Transverse colon (tissue), 4 donors: ENCODE measurements at places on chromosomes 16 and 17.

DNA sequence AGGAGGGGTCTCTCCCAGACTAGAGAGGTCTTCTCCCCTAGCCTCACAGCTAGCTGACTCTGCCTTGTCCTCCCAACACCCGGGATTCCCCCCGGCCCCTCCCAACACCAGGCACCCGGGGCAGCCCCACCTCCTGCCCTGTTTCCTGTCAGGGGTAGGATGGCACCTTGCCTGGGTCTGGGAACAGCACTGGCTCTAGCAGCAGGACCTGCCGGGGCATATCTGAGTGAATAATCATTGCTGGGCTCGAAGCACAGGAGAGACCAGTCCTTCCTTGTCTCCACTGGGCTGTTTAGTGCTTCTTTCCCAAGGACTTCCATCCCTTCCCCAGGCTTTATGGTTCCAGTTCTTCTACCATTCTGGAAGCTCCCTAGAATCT, 25.7 kb downstream of the MINK1 start:
- H3K4me3 ChIP-seq, result no peak overlapping the region
- DNase-seq, result peak; percentile 40
- H3K27ac ChIP-seq, result peak overlapping the region; percentile 57
- no peaks in the 10 kb centered on the region for H3K36me3 ChIP-seq

DNA sequence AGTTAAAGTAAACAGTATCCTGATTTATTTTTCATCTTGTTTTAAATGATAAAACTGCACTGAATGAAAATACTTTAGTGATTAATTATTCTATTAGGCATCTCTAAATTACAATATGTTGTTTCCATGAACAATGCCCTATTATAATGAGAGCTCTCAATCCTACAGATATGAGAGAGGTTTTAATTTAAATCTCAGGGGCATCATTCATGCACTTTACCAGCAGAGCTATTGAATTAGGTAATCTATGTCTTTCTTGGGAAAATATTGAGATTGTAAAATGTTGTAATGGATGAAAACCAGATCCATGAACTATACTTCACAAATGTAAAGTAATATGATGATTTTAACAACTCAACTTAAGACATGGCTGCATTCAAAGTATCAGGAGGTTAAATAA, 103.8 kb downstream of the ADAMTS18 start:
- no peak overlapping the region for H3K27ac ChIP-seq
- no peak overlapping the region for H3K4me3 ChIP-seq
- no peak for DNase-seq
- H3K4me1 ChIP-seq, result no peaks in the 10 kb centered on the region
- no peaks in the 10 kb centered on the region for H3K27me3 ChIP-seq

DNA sequence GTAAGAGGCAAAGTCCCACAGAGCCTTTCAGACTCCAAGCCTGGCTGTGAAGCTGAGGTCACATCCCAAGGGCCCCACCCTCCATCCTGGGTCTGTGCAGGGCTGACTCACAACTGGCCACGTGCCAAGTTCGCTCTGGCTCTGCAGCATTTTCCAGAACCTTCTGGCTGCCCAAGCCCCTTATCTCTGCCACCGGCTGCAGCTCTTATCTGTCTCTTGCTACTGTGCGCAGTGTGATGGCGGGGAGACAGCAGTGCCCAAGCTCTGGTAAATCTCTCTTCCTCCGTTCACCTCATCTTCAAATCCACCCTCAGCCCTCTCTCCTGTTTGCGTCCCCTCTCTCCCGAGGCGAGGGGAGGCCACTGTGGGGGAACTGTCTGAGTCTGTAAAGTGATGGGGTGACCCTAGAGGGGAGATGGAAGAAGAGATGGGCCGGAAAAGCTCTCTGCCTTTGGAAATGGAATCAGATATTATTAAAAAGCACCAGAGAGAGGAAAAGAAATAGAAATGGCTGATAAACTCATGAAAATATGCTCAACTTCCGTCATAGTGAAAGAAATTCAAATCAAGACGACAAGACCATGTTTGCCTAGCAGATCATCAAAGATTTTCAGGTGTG, 162.7 kb upstream of the CDC42EP4 start:
- no peaks in the 10 kb centered on the region for H3K36me3 ChIP-seq
- H3K27me3 ChIP-seq, result peaks cover 4% of the 10 kb centered on the region
- H3K4me1 ChIP-seq, result no peaks in the 10 kb centered on the region
- no peak overlapping the region for H3K4me3 ChIP-seq
- peak; percentile 67 for DNase-seq

- H3K4me3 ChIP-seq, result no peak overlapping the region
- no peak for DNase-seq
- no peaks in the 10 kb centered on the region for H3K4me1 ChIP-seq
- H3K27ac ChIP-seq, result no peak overlapping the region
Observed at GRCh38 chr16:28003923-28004322, 59.6 kb downstream of the GSG1L start.

GRCh38 chr17:1946021-1946932, 78.9 kb downstream of the RTN4RL1 start:
- H3K4me3 ChIP-seq, result no peak overlapping the region
- H3K27ac ChIP-seq, result no peak overlapping the region
- no peaks in the 10 kb centered on the region for H3K27me3 ChIP-seq
- H3K36me3 ChIP-seq, result no peaks in the 10 kb centered on the region

DNA sequence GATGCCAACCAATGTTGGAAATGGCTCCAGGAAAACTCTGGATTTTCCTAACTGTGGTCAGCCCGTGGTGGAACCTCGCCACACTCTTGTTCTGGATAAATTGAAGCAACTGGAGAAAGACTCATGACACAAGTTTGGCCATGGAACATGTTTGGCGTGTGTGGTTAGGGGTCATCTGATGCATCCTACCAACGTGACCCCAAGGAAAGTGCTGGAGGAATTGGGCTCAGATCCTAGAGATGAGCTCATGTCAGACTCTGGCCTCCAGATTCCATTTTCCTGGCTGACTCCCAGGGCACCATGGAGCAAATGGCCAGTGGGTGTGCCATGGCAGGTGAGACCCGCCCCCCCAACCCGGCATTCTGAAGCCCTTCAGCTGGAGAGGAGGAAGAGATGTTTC, 58.5 kb downstream of the CACNG5 start:
- H3K36me3 ChIP-seq, result no peaks in the 10 kb centered on the region
- no peak overlapping the region for H3K4me3 ChIP-seq
- H3K4me1 ChIP-seq, result no peaks in the 10 kb centered on the region
- DNase-seq, result no peak
- no peaks in the 10 kb centered on the region for H3K27me3 ChIP-seq

DNA sequence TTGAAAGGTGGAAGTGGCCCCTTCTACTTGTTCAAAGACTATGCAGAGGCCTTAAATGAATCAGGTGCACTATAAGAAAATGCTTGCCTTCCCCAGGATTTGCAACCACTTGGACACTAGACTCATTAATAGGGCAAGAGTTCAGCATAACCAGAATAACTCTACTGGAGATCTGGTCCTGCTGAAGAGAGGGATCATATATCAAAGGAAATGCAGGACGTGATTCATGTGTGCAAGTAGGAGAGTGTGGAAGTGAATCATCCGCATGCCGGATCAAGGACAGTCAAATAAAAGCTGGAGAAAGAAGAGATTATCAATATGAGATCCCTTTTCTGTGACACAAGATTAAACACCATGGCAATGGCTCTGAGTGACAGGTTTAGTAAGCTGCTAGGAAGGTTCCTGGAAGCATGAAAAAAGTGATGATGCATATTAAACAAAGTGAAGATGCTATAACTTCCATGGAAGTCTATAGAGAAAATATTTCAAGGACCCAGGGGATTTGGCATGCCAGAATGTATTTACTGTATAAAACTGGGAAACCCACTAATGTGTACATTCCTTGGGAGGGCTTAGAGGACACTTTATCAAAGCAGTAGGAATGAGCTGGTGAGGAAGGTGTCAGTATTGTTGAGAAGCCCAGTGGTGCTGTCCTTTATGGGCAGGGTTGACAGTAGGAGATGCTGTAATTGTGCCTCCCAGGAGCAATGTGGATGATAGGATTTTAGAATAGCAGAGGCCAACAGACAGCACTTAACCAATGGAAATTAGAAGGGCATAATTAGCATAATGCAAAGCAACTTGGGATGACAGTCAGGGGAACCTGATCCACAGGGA, 133.1 kb downstream of the ABCA8 start:
- no peak overlapping the region for H3K27ac ChIP-seq
- no peaks in the 10 kb centered on the region for H3K27me3 ChIP-seq
- H3K36me3 ChIP-seq, result no peaks in the 10 kb centered on the region
- no peak for DNase-seq

DNA sequence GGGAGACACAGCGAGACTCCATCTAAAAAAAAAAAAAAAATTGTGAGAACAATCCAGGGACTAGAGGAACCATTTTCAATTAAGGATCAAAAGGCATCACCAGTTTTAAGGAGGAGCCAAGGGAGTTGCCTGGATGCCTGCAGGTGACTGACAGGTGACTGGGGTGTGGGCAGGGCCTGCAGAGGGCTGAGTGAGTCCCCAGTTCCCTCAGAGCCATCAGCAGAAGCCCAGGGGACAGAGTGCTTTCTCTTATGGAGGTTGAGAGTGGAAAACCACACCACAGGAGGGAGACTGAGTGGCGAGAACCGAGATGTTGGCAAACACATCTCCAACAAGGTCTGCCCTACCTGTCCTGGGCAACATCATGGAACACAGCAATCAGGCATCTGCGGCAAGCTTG, 27.1 kb upstream of the CREBBP start:
- H3K36me3 ChIP-seq, result no peaks in the 10 kb centered on the region
- no peak overlapping the region for H3K4me3 ChIP-seq

- H3K4me1 ChIP-seq, result peaks cover 16% of the 10 kb centered on the region
- no peak for DNase-seq
- no peak overlapping the region for H3K4me3 ChIP-seq
- no peak overlapping the region for H3K27ac ChIP-seq
Observed at GRCh38 chr17:63365366-63366240, 80.5 kb downstream of the CYB561 start.

DNA sequence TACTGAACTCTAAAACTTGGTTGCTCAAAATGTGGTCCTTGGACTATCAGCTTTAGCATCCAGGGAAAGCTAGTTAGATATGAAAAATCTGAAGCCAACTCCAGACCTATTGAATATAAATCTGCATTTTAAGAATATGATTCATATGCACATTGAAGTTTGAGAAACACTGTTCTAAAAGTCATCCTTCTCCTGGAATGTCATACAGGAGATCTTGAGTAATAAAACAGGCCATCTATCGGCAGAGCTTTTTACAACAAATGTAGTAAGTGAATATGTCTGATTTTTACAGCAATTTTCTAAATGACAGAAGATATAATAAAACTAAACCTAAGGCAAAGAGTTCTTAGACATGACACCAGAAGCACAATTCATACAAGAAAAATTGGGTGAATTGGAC, 140.4 kb downstream of the PMP22 start:
- H3K4me1 ChIP-seq, result no peaks in the 10 kb centered on the region
- H3K4me3 ChIP-seq, result no peak overlapping the region
- no peaks in the 10 kb centered on the region for H3K36me3 ChIP-seq
- no peak for DNase-seq
- H3K27ac ChIP-seq, result no peak overlapping the region

GRCh38 chr16:88494335-88495154, 41.5 kb downstream of the ZFPM1 start:
- H3K36me3 ChIP-seq, result no peaks in the 10 kb centered on the region
- H3K4me3 ChIP-seq, result no peak overlapping the region
- H3K27me3 ChIP-seq, result no peaks in the 10 kb centered on the region
- no peaks in the 10 kb centered on the region for H3K4me1 ChIP-seq

DNA sequence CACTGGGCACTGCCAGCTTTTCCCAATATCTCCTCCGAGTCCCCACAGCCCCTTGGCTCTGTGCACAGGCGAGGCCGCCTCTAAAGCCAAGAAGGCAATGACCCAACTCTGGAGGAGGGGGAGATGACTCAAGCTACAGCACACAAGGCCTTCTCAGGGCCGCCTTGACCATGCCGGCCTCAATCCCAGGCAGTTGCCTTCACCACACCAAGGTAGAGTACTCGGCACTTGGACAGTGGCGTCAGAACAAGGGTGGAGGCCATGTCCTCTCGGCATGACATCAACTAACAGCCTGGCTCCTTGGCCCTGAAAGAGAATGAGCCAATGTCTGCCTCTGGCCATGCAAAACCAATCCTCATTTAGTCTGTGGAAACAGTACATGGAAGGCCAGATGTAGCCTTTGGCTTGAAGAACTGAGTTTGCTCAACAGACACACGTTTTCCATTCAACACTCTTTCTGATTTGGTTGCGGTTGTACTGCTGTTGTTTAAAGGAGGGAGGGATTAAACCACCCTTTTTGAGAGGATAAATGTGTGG, 139.6 kb downstream of the XYLT1 start:
- DNase-seq, result no peak
- no peaks in the 10 kb centered on the region for H3K36me3 ChIP-seq
- no peak overlapping the region for H3K4me3 ChIP-seq
- H3K27me3 ChIP-seq, result no peaks in the 10 kb centered on the region
- H3K4me1 ChIP-seq, result peaks cover 24% of the 10 kb centered on the region

DNA sequence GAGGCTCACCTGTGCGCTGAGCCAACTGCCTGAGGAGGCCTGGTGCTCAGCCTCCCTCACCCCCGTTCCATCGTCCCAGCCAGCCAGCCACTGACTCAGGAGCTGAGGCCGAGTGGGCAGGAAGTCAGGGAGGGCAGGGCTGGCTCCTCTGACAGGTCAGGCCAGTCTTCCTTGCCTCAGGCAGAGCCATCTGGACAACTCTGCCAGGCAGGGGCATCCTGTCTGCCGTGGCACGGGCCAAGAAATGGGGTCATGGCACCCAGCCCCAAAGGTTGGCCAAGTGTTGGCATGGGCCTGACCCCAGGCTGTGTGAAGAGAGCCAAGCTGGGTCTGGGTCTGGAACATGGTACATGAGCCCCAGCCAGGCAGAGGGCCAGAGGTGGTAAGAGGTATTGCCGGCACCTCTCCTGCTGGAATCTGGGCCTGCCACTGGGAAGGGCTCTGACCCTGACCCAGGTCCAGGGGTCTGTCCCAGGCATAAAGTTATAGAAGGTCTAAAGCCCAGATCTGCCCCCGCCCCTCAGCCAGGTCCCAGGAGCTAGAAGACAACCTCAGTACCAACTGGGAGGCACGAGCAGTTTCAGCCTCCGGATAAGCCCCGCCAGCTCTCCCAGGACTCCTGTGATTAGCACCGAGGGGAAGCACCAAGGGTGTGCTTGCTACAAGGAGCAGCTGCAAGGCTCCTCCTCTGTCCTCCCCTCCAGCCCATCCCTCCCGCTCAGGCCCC, 2.5 kb upstream of the VASN start:
- DNase-seq, result no peak
- no peaks in the 10 kb centered on the region for H3K27me3 ChIP-seq
- no peak overlapping the region for H3K4me3 ChIP-seq
- H3K36me3 ChIP-seq, result no peaks in the 10 kb centered on the region

GRCh38 chr17:60602871-60603270, 2.9 kb downstream of the PPM1D start:
- H3K4me1 ChIP-seq, result peaks cover 17% of the 10 kb centered on the region
- no peak for DNase-seq
- no peaks in the 10 kb centered on the region for H3K36me3 ChIP-seq
- H3K4me3 ChIP-seq, result no peak overlapping the region
- H3K27ac ChIP-seq, result peak overlapping the region; percentile 95

GRCh38 chr16:20303012-20303411, 24.3 kb downstream of the GP2 start:
- H3K4me1 ChIP-seq, result no peaks in the 10 kb centered on the region
- no peaks in the 10 kb centered on the region for H3K27me3 ChIP-seq
- H3K27ac ChIP-seq, result no peak overlapping the region
- no peak overlapping the region for H3K4me3 ChIP-seq
- no peak for DNase-seq
- no peaks in the 10 kb centered on the region for H3K36me3 ChIP-seq
